ENCODE measurements at places on chromosomes 1 and 21. TPM values are rescaled to one million over a fixed set of nuclear protein-coding genes. Genes with fewer than 3 reads are reported as not detected.

HSD3B2 gene
- not detected for total RNA-seq

KNCN gene
- not detected for total RNA-seq

CD5L gene
- total RNA-seq, result not detected

MYOG gene
- total RNA-seq, result not detected

PRKACB gene
- total RNA-seq, result 8.7 TPM

RAP1A gene
- 32.4 TPM for total RNA-seq

RPS6KC1 gene
- total RNA-seq, result 11.2 TPM

TCHHL1 gene
- not detected for total RNA-seq

GBP7 gene
- not detected for total RNA-seq

HCN3 gene
- total RNA-seq, result 5.3 TPM

SRP9 gene
- total RNA-seq, result 243 TPM

GBP4 gene
- total RNA-seq, result not detected

GABPA gene
- total RNA-seq, result 7.2 TPM

LRRC8C gene
- total RNA-seq, result 7.8 TPM
